ENCODE measurements at places on chromosomes 12 and 14.

DNA sequence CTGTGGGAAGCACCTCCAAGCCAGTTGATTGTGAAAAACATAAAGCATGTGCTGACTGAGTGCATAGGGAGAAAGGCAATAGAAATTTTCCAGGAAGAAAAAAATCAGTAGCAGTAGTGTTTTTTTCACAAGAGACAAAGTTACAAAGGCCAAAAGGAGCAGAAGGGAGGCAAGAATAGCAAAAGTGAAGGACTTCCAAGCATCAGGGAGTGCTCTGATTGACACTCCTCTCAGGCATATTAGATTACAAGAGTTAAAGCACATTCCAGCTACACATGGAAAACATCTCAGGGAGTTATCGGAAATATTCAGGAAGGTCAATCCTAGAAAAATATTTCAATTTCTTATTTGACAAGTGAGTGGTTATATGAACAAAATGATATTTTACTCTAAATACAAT, 508.0 kb downstream of the MDGA2 start:
- H3K4me3 ChIP-seq, result no peak overlapping the region
- no peak for DNase-seq
- H3K27ac ChIP-seq, result no peak overlapping the region
- H3K36me3 ChIP-seq, result no peaks in the 10 kb centered on the region
- H3K4me1 ChIP-seq, result no peaks in the 10 kb centered on the region

DNA sequence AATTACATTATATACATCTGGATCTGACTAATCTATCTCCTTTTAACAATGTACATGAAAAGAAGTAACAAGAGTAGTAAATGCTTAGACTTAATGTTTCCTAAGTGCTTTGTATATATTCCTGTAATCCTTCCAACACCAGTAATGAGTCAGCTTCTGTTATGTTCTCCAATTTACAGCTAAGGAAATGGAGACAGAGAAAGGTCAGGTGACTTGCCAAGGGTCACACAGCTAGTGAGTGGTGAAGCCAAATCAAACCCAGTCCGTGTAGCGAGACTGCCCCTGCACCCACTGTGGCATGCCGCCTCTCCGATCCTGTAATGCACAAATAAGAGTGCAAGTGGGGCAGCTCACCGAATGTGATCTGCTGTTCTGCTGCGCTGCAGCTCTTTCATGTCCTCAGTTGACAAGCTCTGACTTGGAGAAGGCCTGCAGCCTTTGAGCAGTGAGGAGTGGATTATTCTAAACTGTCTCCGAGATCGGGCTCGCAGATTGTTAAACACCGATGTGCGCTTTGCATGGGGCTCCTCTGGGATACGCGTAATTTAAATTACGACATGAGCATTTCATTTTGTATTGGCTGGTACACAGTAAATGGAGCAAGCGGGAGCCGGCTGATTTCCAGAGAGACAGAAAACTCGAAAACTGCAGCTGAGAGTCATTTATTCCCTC, 65.1 kb upstream of the KTN1 start:
- DNase-seq, result peak; percentile 79
- H3K27ac ChIP-seq, result no peak overlapping the region
- H3K4me3 ChIP-seq, result peak overlapping the region; percentile 63
- no peaks in the 10 kb centered on the region for H3K36me3 ChIP-seq
- H3K4me1 ChIP-seq, result peaks cover 7% of the 10 kb centered on the region

DNA sequence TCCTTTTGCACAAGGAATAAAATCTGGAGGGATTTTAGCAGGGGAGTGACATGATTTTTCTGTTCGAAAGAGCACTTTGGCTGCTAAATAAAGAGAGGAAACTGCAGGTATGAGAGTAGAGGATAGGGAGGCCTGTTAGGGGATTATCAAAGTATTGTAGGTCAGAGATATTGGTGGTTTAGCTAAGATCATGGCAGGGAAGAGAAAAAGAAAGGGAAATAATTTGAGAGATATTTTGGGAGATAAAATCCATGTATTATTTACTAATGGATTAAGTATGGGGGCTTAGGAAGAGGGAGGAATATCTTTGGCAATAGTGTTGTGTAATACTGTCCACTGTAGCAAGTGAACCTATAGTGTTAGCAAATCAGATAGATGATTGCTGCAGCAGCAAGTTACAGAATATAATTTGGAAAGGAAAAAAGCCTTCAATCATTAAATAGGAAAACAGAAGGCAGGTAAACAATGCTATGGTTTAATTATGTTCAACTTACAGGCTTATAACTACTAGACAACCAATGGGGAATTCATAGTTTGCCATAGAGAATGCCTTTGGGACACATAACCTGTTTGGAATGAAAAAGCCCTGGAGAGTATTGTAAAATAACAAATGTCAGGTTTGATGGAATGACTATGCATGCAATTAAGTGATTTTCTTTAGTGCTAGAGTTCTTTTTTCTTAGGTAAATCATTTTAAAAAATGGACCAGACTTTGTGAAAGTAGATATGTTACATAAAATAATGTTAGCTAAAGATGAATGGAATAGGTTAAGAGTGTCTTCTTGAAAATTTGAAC, 50.5 kb downstream of the ADIPOR2 start:
- no peaks in the 10 kb centered on the region for H3K27me3 ChIP-seq
- peaks cover 1% of the 10 kb centered on the region for H3K4me1 ChIP-seq
- H3K36me3 ChIP-seq, result no peaks in the 10 kb centered on the region

GRCh38 chr14:71497645-71498086, 434.6 kb upstream of the RGS6 start:
- H3K4me3 ChIP-seq, result no peak overlapping the region
- DNase-seq, result no peak
- no peaks in the 10 kb centered on the region for H3K36me3 ChIP-seq
- H3K27ac ChIP-seq, result no peak overlapping the region
- no peaks in the 10 kb centered on the region for H3K27me3 ChIP-seq

Data from mesenchymal stem cell (in vitro differentiated cells and primary cell).